ENCODE measurements at places on chromosomes 11 and 22. TPM values are rescaled to one million over a fixed set of nuclear protein-coding genes. Genes with fewer than 3 reads are reported as not detected.

- no peaks in the 10 kb centered on the region for H3K4me1 ChIP-seq
Observed at GRCh38 chr11:133829566-133829965, 15.7 kb downstream of the SPATA19 start.

DNA sequence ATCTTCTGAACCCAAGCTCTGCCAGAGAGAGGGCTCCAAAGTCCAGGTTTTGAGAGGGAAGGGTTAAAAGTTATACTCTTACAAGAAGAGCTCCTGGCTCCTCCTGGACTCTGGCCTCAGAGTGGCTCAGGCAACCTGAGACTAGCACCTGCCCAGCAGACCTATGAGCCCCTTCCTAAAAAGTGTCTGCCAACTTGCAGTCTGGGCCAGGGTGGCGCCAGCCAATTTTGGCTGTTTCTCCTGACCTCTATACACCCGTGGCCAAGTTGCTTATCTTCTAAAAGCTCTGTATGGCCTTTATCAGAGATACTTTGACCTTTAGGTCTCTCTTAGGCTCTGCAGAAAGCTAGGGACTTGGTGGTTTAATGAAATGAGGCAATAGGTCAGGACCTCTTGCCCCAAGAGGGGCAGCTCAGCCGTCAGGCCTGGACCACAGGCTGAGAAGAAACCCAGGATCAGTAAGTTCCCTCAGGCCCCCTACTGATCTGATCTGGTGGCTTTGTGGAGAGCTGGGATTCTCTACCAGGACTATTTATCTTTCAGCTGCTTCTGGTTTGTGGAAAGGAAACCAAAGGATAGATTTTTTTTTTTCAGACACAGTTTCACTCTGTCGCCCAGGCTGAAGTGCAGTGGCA, 10.3 kb upstream of the UCP3 start:
- H3K4me3 ChIP-seq: peak overlapping the region; percentile 18
- H3K27ac ChIP-seq: no peak overlapping the region
- H3K27me3 ChIP-seq: no peaks in the 10 kb centered on the region
- no peak for DNase-seq

DNA sequence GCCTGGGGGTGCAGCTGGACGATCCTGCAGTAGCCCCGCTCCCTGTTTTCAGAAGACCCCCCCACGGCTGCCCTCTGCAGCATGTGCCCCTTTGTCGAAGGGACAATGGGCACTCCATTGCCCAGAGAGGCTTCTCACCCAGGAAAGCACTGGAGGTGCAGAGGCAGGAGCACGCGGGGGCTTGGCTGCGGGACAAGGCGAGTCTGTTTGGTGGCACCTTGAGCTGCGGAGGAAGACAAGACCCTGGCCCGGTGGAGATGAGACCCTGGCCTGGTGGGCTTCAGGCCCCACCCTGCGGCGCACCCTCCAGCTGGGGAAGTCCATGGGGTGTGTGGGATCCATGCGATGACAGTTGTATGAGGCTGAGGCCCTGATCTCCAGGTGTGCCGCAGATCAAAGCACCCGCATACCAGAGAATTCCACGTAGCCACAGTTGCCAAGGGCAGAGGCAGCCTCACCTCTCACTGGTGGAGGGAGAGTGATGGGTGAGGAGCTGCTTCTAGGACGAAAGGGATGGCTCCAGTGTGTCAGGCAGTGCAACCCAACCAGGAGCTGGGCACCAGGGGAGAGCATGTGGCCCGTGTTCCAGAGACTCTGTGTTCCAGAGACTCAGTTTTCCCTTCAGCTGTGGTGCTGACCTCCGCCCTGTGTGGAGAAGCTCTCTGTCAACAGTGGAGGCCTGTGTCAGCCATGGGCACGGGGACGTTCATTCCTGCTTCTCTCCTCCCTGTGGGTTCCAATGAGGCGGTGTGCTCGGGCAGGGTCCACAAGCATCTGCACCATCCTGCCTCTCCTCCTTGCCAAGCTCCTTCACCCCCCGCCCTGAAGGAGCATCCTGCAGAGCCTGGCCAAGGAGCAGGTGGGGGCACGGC, 10.0 kb downstream of the TBX1 start:
- no peak overlapping the region for H3K4me3 ChIP-seq
- no peak for DNase-seq
- H3K4me1 ChIP-seq: no peaks in the 10 kb centered on the region
- H3K36me3 ChIP-seq: no peaks in the 10 kb centered on the region

GRCh38 chr22:42797011-42797410, 60.1 kb downstream of the ARFGAP3 start:
- no peaks in the 10 kb centered on the region for H3K27me3 ChIP-seq
- DNase-seq: no peak
- peaks cover 23% of the 10 kb centered on the region for H3K36me3 ChIP-seq
- no peak overlapping the region for H3K27ac ChIP-seq

DNA sequence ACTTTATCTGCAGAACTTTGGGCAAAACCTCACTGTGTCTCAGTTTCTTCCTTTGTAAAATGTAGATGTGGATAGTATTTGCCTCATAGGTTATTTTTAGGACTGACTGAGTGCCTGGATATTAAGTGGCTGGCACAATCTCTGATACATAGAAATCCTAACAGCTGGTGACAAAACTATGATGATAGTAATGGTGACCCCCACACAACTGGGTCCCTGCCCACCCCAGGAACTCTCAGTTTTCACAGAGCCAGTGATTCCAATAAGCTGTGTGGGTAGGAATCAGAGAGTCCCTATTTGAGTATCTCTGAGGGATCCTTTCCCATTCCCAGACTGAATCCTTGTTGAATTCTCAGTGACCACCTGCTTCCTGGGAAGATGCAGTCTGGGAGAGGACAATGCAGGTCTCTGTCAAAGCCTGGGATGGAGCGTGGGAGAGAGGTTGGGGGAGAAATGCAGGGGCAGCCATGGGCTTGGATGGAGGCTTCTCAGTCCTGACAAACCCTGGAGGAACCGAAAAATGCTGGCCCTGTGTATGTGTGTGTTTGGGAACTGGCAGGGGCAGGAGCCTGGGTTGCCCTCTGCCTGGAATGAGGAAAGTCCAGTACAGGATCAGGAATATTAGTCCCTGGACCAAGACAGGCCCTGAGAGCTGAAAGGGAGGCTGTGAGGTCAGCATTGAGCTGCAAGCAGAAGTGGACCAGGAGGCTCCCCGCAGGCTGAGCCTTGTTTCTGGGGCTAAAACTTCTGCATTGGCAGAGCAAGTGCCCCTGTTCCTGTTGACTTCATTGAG, 6.1 kb upstream of the P2RY6 start:
- H3K27me3 ChIP-seq: peaks cover 42% of the 10 kb centered on the region
- no peak for DNase-seq
- no peak overlapping the region for H3K4me3 ChIP-seq
- H3K4me1 ChIP-seq: no peaks in the 10 kb centered on the region
- no peaks in the 10 kb centered on the region for H3K36me3 ChIP-seq

DNA sequence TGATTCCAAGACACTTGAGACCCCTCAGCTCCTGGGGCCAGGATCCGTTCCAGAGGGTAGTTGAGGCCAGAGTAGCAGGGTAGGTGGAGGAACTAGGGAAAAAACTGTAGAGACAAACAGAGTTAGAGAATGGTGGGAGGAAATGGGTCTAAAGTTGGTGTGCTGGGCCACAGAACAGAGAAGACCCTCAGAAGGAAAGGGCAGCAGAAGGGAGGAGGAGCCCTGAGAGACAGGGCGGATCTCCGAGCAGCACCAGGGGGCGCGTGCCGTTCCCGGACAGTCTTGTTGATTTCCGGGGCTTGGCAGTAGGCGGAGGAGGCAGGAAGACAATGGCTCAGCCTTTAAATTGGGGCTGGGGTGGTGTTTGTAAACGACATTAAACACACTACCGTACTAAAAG, 2.4 kb upstream of the CECR2 start:
- no peak overlapping the region for H3K4me3 ChIP-seq
- H3K27me3 ChIP-seq: peaks cover 48% of the 10 kb centered on the region
- peaks cover 18% of the 10 kb centered on the region for H3K4me1 ChIP-seq
- H3K27ac ChIP-seq: no peak overlapping the region

- peaks cover 18% of the 10 kb centered on the region for H3K36me3 ChIP-seq
- DNase-seq: no peak
- no peak overlapping the region for H3K27ac ChIP-seq
- no peaks in the 10 kb centered on the region for H3K27me3 ChIP-seq
- peaks cover 24% of the 10 kb centered on the region for H3K4me1 ChIP-seq
- H3K4me3 ChIP-seq: no peak overlapping the region
Observed at GRCh38 chr11:4044976-4045646, 49.5 kb upstream of the RRM1 start.

GRCh38 chr22:43289976-43290721, 53.0 kb downstream of the SCUBE1 start:
- peaks cover 2% of the 10 kb centered on the region for H3K4me1 ChIP-seq
- H3K27me3 ChIP-seq: no peaks in the 10 kb centered on the region
- H3K36me3 ChIP-seq: no peaks in the 10 kb centered on the region
- no peak overlapping the region for H3K4me3 ChIP-seq
- H3K27ac ChIP-seq: no peak overlapping the region

DNA sequence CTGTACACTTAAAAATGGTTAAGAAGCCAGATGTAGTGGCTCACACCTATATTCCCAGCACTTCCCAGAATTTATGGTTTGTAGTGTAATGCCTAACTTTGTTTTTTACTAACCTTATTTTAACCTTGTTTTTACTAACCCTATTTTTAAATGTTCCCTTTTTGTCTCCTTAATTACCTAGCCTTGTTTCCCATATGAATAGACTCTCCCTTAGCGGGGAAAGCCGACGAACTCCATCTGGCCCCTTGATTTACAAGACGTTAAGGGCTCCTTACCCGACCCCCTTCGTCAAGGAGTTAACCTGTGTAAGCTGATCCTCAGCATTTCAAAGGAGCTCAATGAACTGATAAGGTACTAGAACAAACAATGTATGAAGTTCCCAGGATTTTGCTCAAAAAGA, 17.1 kb downstream of the APOBEC3H start:
- H3K27me3 ChIP-seq: no peaks in the 10 kb centered on the region
- no peaks in the 10 kb centered on the region for H3K36me3 ChIP-seq
- H3K4me1 ChIP-seq: peaks cover 48% of the 10 kb centered on the region
- no peak overlapping the region for H3K27ac ChIP-seq
- no peak for DNase-seq

DNA sequence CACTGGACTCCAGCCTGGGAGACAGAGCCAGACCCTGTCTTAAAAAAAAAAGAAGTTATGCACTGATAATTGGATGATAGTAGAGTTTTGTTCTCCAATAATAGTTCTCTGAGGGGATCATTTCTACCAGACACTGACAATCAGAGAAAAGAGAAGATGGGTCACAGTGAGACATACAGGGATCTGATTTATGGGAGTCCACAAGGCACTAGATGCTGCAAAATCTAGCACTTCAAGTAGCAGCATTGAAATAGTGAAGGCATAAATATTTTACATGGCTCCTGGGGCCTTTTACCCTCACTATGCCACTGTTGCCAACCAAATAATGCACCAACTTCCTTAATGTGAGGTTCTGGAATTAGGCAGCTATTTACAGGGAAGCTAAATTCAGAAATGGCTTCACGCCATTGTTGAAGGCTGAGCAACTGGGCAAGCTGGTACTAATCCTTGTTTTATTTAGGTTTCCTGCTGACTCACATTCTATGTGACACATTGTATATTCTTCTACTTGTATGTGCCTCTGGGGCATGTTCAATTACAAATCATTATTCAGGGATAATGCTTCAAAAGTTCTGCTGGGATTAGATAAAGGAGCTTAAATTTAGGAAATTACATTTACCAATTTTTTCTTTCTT, 38.2 kb upstream of the ABTB2 start:
- no peak overlapping the region for H3K27ac ChIP-seq
- no peaks in the 10 kb centered on the region for H3K36me3 ChIP-seq
- no peak overlapping the region for H3K4me3 ChIP-seq
- no peak for DNase-seq
- H3K4me1 ChIP-seq: no peaks in the 10 kb centered on the region

GRCh38 chr11:64759722-64760719, at the start of gene PYGM:
TSS of gene PYGM (minus strand) at chr11:64759974. CDS start at chr11:64759898, 76 bp downstream.
- no peaks in the 10 kb centered on the region for H3K27me3 ChIP-seq
- H3K36me3 ChIP-seq: peaks cover 38% of the 10 kb centered on the region
- no peak within 1 kb of the TSS for H3K4me3 ChIP-seq
- DNase-seq: no peak

DNA sequence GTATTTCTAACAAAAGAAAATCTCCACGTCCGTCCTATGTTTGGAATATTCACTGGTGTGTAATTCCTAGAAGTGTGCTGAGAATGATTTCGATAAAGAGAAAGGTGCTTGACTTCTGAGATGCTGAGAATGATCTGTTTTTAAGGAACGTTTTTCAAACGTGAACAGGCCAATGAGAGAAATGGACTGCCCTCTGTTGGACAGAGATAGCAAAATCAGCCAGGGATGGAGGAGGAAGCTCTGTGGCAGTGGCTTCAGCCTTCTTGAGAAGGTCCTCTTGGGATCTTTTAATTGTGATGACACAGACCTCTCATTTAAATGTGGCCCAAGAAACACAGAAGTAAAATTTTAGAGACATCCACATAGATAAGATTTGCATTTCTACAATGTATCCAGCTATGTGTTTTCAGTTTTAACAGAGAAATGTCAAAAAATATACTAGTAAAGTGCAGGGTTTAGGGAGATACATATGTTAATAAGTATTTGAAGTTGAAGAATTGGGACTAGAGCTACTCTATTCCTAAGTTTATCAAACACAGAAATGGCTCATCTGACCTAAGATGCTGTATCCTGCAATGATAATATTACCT, 84.0 kb upstream of the RCN1 start:
- H3K4me1 ChIP-seq: no peaks in the 10 kb centered on the region
- DNase-seq: no peak
- H3K27me3 ChIP-seq: peaks cover 8% of the 10 kb centered on the region
- no peak overlapping the region for H3K27ac ChIP-seq

- no peak for DNase-seq
- no peaks in the 10 kb centered on the region for H3K4me1 ChIP-seq
- H3K27ac ChIP-seq: no peak overlapping the region
- H3K4me3 ChIP-seq: no peak overlapping the region
Observed at GRCh38 chr22:48832592-48832991, 995.1 kb downstream of the BRD1 start.

The STK33 gene
- total RNA-seq: 0.11 TPM

The GGTLC2 gene
- total RNA-seq: not detected

The POU2AF2 gene
- not detected for total RNA-seq

The KDM4E gene
- total RNA-seq: not detected

The MMP12 gene
- total RNA-seq: not detected

The TRIM51G gene
- total RNA-seq: not detected
